Stimulated activated CD8-positive, alpha-beta memory T cell treated with anti-CD3 and anti-CD28 coated beads, Interleukin-15, amount 100 ng/mL, for 48 hours (primary cell): ENCODE measurements at places on chromosomes 6 and 20.

DNA sequence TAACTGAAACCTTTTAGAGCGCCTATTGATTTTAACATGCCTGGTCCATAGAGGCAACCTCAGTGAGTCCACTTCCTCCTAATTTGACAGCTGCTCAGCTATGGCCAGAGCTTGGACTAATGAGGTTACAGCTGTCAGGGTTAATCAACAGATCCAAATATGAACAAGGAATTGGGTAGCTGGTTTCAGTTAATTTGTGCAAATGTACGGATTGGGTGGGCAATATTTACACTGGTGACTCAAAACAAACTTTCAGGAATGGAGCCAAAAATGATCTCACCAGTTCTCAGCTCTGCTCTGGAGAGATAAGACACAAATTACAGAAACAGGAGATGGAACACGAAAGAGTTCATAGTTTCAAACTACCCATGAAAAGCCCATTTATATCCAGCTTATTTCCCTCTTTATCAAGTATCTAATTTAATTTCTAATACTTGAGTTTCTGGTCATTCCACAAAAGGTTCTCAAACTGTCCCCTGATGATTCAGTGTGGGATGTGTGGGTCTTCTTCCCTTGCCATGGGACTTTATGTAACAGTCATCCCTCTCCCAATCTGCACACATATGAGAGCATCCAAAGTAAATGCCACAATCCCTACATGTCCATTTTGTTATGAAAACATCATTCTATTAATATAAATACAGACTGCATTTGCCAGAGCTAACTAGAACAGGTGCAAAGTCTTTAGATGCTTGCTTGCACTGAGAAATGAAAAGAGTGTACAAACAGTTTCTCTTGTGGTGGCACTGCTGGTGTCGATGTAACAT, 149.9 kb downstream of the RPS12 start:
- DNase-seq: no peak

DNA sequence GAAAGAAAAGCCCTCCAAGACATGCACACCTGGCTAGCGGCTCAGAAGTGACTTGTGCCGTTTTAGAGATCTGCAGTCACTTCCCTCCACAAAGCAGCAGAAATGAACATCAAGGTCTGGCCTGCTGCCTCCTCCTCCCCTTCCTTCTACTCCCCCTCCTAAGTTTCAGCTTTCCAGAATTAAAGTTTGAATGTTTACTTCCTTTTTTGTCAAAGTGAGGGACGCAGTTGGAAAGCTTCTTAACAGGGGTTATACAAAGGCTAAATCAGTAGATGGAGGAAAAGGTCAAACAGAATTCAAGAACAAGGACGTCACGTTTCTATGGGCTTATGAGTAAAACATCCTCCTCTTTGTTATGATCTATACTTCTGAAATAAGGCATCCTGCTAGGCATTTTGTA, 227.7 kb downstream of the SLC35F1 start:
- DNase-seq: no peak

GRCh38 chr6:75438442-75439116, 55.0 kb downstream of the FILIP1 start:
- DNase-seq: no peak

GRCh38 chr6:119677384-119677783, 327.8 kb upstream of the MAN1A1 start:
- no peak for DNase-seq

DNA sequence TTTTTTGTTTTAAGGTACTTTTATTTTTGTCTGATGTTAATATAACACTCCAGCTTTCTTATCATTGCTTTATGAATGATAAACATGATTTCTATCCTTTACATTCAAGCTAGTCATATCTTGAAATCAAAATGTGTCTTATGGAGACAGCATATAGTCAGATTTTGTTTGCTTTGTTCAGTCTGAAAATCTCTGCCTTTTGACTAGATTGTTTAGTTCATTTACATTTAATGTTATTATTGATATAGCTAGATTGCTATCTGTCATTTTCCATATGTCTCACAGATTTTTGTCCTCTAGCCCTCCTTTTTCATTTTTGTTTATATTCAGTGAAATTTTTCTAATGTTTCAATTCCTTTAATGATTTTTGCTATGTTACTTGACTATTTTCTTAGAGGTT, 332.8 kb downstream of the SMOC2 start:
- DNase-seq: no peak

- DNase-seq: no peak
Measured at GRCh38 chr6:166834049-166834448, 122.3 kb downstream of the RNASET2 start.
